GM12891 (cell line): ENCODE measurements at places on chromosomes 12 and 14.

GRCh38 chr12:25789541-25789944 lies 168.9 kb upstream of the RASSF8 start:
- DNase-seq: no peak

GRCh38 chr12:100565987-100566545 lies 7.4 kb upstream of the GAS2L3 start:
- no peak for DNase-seq

- no peak for DNase-seq
Observed at GRCh38 chr14:73723406-73723796, 9.2 kb upstream of the PNMA1 start.

DNA sequence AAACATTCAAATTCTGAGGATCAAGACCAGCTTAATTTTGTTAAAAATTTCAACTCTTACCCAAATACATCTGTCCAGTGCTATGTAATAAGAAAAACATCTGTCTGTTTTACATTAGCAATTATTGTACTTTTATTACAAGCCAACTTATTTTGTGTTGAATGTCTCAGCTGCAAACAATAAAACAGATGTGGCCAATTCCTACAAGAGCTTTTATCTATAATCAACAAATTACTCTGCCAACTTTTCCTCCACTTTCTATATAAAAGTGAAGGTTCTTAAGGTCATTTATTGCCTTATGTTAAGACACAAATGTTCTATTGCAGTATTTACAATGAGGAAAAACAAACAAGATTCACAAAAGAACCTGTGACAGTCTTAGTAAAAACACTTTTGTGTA lies 72.7 kb downstream of the NOVA1 start:
- DNase-seq: no peak

GRCh38 chr14:83827383-83827782 lies 1702.6 kb upstream of the FLRT2 start:
- no peak for DNase-seq

DNA sequence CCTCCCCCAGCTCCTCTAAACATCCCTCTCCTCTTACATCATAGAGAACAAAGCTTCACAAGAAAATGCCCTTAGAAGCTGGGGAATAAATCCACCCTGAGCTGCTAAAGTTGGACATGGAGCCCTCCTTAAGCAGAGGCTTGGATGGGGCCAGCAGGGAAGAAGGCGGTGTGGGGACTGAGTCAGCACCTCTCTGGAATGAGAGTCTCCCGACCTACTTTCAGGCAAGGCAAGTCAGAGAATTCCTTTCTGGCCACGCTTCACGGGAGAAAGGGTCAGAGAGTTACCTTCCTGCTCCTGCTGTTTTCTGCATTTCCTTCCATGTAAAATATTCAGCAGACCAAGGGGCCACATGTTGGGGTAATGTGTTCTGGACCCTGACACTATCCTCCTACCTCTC lies 113.3 kb upstream of the PRB2 start:
- DNase-seq: no peak

- peak; percentile 55 for DNase-seq
Observed at GRCh38 chr12:44875954-44876543, at the start of gene NELL2. Gene NELL2, minus strand, starts transcription at chr12:44876315. Its CDS starts 446 bp downstream, at chr12:44875869.

- DNase-seq: peak; percentile 58
Observed at GRCh38 chr12:48969833-48970701, 1.5 kb downstream of the WNT10B start.

GRCh38 chr12:57441846-57442427 lies 7.4 kb downstream of the INHBC start:
- DNase-seq: no peak

- DNase-seq: no peak
Observed at GRCh38 chr12:129831294-129831693, 72.5 kb downstream of the TMEM132D start.

GRCh38 chr14:44720707-44721106 lies 213.6 kb upstream of the FSCB start:
- no peak for DNase-seq

DNA sequence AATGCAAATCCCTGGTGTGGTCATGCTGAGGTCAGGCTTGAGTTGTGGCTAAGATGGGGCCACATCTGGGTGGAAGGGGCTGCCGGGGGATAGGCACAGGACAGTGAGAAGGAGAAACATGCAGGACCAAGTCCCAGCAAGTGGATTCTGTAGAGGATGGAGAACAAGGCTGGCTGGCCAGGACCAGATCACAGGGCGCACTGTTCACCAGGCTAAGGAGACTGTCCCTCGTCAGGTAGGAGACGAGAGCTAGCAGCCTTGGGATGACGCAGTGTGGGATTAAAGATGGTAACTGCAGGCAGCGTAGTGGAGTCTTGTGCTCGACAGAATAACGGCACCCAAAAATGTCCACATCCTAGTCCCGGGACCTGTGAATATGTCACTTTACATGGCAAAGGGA lies 336.1 kb downstream of the BCL11B start:
- no peak for DNase-seq

DNA sequence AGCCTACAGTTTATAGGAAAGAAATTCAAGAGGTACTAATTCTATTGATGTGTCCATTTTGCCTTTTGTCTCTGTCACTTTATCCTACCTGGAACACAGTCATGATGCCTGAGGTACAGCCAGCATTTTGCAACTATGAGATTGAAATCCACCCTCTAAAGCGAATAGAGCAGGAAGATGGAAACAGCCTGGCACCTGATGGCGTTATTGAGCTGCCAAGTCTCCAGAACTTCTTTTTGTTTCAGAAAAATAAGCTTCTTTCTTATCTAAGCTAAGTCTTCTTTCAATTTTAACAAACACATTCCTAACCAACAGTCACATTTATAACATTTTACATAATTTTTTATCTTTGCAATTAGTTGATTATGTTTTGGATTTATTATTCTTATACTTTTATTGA lies 182.1 kb downstream of the PAWR start:
- no peak for DNase-seq

- DNase-seq: no peak
Observed at GRCh38 chr12:124655048-124655697, 87.8 kb upstream of the NCOR2 start.

GRCh38 chr14:71359823-71360222 lies 452.6 kb downstream of the PCNX1 start:
- DNase-seq: no peak

DNA sequence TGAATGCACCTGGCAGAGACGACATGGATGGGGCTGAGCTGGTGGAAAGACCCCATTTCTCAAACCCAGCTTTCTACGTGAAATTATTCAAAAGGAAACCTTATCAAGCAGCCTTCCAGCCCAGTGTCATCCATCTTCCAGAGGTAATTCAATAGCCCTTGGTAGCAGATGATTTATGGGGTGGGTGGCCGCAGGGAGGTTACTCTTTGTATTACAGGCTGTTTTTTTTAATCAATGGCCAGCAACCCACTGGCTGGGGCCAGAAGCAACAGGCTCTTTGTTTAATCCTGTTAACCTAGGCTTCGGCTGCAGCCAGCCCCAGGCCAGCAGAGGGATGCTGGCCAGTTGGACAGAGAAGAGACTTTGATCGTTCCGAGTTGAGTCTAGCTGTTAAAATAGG lies 139.8 kb upstream of the SRRM4 start:
- DNase-seq: no peak

DNA sequence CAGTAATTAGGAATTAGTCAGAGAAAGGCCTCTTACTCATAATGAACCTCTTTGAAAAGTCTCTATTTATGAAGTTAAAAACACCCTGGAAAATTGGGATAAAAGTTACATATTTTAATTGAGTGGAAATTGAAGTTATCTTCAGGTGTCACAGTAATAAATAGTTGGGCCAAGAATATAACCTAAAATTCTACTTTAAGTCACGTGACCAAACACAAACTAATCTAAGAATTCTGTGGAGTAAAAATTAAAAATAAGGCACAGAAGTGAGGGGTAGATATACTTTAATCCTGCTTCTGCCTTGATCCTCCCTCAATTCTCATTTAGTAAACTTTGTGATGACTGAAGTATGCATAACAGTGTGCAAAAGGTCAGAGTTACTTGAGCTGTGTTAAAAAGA lies 226.4 kb downstream of the NAV3 start:
- no peak for DNase-seq

DNA sequence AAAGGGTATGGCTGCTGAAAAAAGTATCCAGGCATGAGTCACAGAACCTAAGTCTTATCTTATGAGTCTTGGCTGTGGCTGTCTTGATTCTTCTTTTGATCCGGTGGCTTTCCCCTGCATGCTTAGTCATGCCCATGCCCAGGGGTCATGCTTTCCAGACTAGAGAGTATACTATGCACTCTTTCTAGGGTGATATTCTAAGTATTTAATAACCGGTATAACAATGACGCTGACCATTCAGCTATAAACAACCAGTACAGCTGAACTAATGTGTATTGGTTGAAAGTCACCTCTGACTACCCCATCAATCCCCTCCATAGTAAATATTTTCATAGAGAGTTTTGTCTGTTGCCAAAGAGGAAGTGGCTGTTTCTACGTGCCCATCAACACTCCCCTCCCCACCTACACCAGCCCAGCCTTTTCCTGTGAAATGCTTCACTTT lies 34.7 kb upstream of the NRXN3 start:
- DNase-seq: no peak

GRCh38 chr12:53701518-53702264 lies 25.6 kb downstream of the CALCOCO1 start:
- peak; percentile 46 for DNase-seq

GRCh38 chr12:68334132-68334531 lies 2.0 kb upstream of the MDM1 start:
- no peak for DNase-seq

GRCh38 chr14:99472937-99473336 lies 7.7 kb downstream of the SETD3 start:
- DNase-seq: no peak

DNA sequence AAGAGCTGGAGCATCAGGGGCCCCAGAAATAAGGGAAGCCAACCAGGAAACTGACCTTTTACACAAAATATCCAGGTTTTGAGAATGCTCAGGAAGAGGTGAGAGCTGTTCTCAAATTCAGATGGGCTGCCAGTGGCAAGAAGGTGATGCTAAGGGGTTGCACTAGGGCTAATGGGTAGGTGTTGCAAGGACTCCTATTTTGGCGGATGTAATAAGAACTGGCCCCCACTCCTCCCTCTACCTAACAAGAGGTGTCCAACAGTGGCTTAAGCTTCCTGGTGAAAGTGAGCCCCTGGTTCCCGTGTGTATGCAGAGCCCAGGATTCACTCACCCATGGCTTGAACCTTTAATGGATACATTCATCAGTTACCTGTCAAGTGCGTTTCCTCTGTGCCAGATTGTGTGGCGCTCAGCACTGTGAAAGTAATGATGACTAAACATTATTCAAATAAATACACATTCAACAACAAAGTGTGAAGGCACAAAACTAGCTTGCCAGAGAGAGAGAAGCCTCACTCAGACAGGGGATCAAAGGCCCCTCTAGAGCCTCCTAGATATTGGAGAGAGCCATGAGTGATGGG lies 705 bp upstream of the CHGA start:
- DNase-seq: no peak

DNA sequence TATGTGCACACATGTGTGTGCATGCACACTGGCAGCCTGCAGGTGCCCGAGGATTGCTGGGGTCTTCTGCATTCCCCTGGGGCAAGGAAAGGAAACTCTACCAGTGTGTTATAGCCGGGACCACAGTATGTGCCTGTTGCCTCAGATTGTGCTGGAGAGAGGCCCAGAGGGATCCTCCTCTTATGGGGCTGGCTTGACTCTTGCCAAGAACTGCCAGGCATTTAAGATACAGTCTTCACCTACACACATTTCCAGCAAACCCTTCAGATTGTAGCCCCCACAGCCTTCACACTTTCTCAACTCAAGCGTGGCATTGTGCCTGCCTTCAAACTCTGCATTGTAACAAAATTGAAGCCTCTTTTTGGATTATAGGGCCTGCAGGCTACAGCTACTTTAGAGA lies 176.7 kb upstream of the DYRK2 start:
- DNase-seq: no peak

DNA sequence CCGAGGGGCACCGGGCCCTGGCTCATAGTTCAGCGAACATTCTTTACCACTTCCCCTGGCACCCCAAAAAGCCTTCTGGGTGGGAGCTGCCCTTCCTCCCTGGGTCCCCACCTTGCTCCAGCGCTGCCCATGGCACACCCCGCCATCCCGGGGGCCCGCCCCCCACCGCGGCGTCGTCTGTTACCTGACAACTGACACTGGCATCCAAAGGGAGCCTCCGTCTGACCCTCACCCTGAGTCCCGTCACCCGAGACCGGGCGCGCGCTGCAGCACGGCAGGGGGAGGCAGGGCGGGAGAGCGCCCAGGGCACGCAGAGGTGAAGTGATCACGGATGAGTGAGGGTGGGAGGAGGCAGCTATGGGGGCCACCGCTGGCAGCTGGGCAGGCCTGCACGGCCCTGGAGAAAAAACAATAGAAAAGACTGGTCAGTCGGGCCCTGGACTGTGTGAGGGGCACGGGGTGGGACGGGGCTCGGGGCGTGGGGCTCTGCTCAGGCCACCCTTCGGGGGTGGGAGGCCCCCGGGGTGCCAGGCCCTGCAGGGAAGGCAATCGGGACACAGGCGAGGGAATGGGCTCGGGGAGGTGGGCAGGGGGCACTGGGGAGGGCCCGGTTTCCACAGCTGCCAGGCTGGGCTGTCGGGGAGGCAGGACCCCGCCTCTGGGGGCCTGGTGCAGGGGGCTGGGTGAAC lies 40.7 kb downstream of the BCL11B start:
- no peak for DNase-seq

- no peak for DNase-seq
Observed at GRCh38 chr12:69569236-69569635, 16.0 kb upstream of the CCT2 start.

GRCh38 chr14:105929327-105930081 lies 403.1 kb downstream of the TMEM121 start:
- DNase-seq: no peak

DNA sequence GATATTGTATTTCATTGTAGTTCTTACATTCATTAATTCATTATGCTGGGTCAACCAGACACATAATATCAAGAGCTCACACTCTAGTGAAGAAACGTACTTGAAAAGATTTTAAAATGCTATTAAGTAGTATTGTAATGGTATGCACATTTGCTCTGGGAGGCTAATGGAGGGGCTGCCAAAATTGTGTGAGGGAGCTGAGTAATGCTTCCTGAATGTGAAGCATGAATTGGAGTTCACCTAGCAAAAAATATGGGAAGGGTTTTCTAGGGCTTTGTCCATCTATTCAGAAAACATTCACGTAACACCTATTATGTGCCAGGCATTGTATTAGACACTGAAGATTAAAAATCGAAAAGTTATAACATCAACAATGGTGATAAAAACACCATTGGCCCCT lies 403.8 kb upstream of the PDE3A start:
- DNase-seq: no peak

- no peak for DNase-seq
Observed at GRCh38 chr14:94646066-94646465, 33.9 kb downstream of the SERPINA3 start.

DNA sequence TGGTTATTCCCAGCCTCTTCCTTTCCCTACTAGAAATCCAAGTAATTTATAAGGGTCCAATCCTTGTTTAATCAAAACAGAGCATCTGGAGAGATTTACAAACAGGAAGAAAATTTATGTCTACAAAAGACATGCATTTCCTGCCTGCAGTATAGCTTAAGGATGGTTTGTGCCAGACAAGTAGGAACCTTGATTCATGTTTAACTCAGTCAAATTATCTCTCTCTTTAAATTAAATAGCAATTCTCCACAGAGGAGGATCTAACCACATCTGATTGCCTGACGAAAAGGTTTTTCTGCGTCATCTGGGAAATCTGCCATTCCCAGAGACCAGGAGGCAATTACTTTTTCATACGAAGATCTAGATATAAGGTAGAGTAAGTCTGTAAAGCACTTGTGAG lies 105.2 kb downstream of the ZFC3H1 start:
- no peak for DNase-seq

GRCh38 chr14:22841311-22841710 lies 4.9 kb downstream of the MMP14 start:
- no peak for DNase-seq

GRCh38 chr12:94173660-94174265 lies 25.4 kb downstream of the PLXNC1 start:
- DNase-seq: no peak
